ENCODE measurements at places on chromosomes 12 and 14.
A peak's percentile ranks its signal among the peaks of the same experiment; 100 is the strongest.

DNA sequence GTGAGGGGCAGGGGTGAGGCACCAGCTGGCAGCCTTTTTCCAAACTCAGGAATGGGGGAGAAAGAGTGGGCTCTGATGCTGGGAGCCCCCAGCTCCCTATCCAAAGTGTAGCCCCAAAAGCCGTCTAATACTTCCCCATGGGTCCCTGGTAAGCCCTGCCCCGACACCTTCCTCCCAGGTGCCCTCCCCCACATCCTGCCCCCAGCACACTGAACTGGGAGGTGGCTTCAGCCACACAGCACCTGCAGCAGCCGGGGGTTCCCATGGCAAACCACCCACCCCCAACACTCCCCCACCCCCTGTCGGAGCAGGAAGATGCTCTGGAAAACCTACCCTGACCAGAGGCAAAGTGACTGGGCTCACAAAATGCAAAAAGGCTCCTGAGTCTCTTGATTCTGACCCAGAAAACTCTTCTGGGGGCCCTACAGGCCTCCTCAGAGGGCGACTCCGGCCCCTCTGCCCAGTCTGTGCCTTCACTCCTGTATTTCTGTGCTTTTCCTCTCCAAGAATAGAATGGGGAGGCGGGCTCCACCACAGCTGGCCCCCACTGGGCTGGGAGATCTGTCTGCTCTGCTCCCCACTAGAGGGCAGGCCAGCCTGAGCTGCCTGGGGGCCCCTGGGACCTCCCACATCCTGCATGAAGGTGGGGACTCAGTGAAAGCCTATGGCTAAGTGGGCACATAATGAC lies 81.6 kb downstream of the ITPK1 start:
- DNase-seq, result peak; percentile 9

GRCh38 chr12:51482929-51483697 lies 58.5 kb downstream of the SLC4A8 start:
- DNase-seq, result no peak

- no peak for DNase-seq
These were observed 452.4 kb downstream of the KCNH5 start for GRCh38 chr14:62592877-62593276.

- no peak for DNase-seq
These were observed 239.3 kb downstream of the ALG10B start for GRCh38 chr12:38555620-38556591.

DNA sequence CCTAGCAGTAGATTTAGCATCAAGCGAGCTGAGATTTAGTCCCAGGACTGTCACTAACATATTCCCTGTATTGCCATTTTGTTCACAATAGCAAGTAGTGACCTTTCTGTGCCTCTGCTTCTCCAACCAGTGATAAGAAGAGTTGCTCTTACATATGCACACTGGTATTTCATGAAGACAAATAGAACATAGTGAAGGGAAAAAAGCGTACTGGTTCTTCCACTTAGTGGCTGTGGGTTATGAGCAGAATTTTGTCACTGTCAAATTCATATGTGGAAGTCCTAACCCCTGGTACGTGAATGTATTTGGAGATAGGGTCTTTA lies 12.3 kb upstream of the PPFIBP1 start:
- DNase-seq, result no peak

- peak; percentile 4 for DNase-seq
These were observed 66.7 kb downstream of the RESF1 start for GRCh38 chr12:32025906-32026305.

DNA sequence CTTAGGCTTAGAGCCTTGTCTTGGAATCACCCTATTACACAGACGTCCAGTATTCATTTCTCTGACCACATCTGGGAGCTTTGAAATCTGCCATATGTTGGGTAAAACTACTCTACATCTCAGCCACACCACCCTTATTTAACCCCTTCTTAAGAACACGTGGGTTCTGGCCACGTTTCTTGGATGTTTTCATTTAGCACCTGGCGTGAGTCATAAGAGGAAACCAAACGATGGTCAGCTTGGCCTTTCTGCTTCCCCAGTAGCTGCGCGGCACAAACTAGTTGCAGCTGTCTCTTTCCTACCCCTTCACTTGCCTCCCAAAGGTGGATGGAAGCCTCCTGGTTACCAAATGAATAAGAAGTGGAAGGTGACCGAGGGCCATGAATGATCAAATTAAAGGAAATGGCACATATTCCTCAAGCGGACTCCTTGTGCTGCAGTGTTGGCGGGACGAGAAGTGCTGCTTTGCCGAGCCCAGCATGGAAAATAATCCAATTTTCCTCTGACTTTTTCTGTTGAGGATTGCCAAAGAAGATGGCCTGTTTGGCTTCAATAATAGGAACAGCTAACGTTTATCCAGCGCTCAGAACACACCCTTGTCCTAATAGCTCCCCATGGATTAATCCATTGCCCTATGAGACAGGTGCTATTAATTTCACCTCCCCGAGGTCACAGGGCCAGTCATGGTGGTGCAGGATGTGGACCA lies 154.1 kb downstream of the ZNF664 start:
- no peak for DNase-seq

GRCh38 chr14:69285661-69286255 lies 25.8 kb downstream of the GALNT16 start:
- DNase-seq, result no peak

- no peak for DNase-seq
These were observed 108.3 kb upstream of the CPSF6 start for GRCh38 chr12:69131077-69131476.

DNA sequence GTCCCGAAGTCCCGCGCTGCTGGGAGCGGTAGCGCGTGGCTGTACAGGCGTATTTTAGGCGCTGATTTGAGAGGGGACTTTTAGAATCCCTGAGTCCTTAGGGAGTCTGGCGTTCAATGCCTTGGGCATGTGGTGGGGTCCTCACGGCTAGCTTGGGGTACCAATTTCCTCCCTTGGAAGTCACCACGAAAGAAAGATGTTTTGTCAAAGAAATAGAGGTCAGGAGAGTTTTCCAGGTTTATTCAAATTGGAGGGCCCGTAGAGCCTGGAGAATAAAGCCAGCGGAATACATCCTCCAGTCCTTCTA lies 63.9 kb downstream of the KLHL28 start:
- no peak for DNase-seq

DNA sequence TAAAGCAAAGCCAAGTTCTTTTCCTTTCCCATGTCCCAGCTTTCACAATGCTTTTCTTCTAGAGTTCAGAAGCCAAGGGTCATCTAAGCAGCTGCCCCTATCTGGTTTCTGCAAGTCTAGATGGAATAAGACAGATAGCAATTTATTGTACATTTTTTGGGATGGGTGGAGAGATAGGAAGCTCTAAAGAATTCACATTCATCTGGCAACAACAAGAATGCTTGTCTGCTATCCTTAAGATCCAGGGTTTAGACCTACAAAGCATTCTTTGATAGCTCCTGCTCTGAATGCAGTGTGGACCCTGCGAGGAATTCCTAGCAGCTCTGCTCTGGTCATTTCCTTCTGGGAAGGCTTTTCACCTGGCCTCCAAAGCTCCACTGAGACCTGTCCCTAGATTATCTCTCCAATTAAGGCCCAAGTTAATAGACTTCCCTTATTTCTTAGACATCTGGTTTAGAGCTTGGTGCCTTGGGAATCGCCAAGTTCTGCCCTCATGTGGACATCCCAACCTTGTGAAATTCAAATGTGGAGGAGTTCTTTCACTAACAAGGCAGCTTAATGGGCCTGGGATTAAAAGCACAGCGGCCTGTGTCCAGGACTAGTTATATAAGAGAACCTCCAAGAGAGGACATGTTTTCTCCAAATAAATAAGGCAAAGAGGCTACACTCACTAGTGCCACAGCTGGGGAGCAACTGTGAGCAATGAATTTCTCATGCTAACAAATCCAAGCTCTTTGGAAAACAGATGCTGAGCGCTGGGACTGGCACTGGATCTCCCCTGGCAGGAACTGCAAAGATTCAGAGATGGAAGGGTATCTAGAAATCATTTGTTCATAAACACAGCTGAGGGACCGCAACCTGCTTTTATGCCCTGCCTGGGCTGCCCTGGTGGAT lies 384.5 kb upstream of the DDHD1 start:
- DNase-seq, result no peak

GRCh38 chr12:93925585-93926205 lies 222.7 kb upstream of the PLXNC1 start:
- no peak for DNase-seq

- DNase-seq, result no peak
These were observed 46.4 kb downstream of the PPM1H start for GRCh38 chr12:62888454-62889110.

DNA sequence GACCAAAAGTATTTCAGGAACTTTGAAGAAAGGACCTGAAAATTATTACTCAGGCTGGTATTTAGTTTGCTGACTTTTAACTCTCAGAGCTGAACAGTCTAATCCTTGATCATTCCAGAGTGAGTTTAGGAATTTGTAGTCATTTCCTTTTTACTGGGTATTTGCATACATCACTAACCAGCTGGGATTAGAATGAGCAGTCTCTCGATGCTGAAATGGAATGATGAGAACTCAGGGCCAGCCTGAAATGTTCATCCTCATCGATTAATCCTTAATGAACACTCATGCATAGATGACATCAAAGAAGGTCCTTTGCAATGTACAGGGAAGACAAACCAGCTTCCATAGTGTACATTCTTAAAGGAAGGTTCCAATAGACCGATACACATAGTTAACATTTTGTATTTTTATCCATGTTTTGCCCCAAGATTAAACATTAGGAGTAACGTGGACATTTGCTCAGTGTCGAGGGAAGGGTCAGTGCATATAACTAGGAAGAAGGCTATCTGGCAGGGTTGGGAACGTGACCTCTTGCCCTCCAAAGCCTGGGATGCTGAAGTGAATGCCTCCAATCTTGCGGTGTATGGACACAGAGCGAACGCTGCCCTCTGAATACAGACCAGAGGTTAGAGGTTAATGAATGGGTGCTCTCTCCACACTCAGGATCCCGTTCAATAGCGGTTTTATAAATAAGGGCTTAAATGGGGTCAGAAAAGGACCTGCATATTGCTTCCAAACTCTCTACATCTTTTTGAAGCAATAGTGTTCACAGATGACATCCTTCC lies 14.5 kb downstream of the FBXL14 start:
- no peak for DNase-seq

DNA sequence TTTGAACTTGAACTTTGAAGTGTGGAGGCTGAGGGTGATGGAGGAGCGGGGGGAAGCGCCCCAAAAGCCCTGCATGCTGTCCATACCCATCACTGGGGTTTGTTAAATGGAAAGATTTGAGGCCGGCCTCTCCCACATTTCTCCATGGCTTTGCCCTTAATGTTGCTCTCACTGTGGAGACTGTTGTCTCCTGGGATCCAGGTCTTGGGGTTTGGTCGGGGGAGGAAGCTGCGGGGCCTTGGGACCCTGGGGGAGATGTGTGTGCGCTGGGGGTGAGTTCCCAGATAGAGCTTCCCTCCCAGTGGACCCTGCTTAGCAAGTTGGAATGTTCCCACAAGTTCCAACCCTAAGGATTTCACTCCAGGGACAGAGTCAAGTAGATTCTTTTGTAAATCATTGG lies 28.0 kb upstream of the LRTM2 start:
- DNase-seq, result no peak

- no peak for DNase-seq
These were observed 311.2 kb downstream of the DUSP6 start for GRCh38 chr12:89041078-89041477.

- DNase-seq, result no peak
These were observed 102.8 kb downstream of the SCAF11 start for GRCh38 chr12:45887544-45887943.

GRCh38 chr12:95118788-95119179 lies 45.4 kb upstream of the NR2C1 start:
- no peak for DNase-seq

- no peak for DNase-seq
These were observed 78.4 kb upstream of the PARP11 start for GRCh38 chr12:3951380-3952135.

DNA sequence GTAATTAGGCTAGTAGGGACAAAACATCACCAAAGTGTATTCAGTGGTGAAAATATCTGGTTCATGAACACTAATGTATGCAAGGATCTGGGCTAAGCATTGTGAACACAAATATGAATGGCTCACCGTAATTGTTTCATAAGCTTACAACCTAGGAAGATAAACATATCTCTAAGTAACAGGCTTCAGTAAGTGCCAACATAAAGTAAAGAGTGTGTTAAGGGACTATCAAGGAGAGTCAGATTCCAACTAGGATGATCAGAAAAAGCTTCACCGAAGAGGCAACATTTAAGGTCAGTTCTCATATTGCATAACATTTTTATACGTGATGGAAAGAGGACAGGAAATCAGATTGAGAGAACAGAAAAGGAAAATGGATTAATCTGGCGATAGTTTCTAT lies 29.4 kb downstream of the ABCC9 start:
- no peak for DNase-seq
